ENCODE measurements at places on chromosomes 5 and 9.

- DNase-seq, result no peak
Observed at GRCh38 chr9:21016701-21017491, 14.5 kb downstream of the HACD4 start.

DNA sequence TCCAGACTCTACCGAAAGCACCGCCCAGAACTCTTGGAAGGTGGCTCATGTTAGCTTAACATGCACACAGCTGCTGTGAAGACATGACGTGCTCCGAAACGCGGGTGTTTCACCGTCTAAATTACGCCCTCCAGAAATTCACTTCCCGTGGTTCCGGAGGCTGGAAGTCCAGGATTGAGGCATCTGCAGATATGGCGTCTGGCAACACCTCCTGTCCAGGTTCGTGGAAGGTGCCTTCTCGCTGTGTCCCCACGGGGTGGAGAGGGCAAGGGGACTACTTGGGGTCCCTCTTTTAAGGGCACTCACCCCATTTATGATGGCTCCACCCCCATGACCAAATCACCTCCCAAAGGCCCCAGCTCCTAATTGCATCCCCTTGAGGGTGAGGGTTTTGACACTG is 348.0 kb upstream of the IRX2 start:
- no peak for DNase-seq

DNA sequence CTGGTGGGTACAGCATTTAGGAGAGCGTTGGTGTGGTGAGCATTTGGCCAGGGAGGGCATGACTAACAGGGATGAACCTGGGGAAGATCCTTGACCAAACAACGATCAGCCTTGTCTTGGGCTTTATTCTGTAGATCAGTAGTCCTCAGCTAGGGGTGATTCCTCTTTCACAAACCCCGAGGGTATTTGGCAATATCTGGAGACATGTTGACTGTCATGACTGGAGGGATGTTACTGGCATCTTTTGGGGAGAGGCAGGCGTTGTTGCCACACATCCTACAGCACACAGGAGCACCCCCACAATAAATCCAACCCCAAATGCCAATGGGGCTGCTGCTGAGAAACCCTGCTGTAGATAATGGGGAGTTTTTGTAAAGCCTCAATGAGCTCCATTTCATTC is 43.9 kb downstream of the OSTF1 start:
- DNase-seq, result no peak

- no peak for DNase-seq
Observed at GRCh38 chr5:149778303-149779123, 48.4 kb downstream of the PPARGC1B start.

GRCh38 chr9:126842977-126843799 is 17.3 kb upstream of the ZBTB34 start:
- no peak for DNase-seq

GRCh38 chr9:14585730-14586473 is 107.3 kb downstream of the ZDHHC21 start:
- DNase-seq, result peak; percentile 16

DNA sequence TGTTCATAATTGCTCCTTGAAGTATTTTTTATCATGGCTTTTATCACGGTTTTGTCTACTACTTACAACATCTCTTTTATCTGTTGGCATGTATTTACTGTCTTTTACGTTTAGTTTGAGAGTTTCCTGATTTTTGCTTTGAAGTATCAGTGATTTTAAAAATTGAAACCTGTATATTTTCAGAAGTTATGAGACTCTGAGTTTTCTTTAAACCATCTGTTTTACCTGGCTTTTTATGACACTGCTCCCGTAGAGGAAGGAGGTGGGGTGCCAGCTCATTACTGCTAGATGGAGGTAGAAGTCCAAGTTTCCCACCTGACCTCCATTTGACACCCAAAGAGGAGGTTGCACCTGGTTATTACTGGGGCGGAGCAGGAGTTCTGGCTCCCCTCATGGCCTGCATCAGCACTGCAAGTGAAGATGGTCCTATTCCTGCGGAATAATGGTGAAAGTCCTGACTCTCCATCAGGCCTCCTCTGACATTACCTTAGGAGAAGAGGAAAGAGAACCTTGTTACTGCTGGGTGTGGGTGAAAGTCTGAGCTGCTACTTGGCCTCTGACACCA is 10.0 kb upstream of the ZNF131 start:
- peak; percentile 59 for DNase-seq

DNA sequence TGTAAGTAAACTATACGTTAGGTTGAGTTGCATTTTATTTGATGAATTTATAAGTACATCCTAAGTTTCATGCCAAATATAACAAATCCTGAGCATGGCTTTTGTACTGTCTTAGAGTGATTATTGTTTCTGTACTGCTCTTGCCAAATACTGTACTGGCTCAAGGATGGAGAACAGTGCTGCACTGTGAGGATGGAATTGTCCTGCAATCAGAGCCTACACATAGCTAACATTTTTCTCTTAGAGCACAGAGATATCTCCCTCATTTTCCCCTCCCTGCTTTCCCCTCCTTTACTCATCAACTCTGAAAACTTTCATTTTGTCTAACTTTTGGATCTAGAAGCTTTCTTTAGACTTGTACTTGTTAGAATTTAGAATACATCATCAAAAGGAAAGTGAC is 28.3 kb downstream of the LRRC70 start:
- no peak for DNase-seq

DNA sequence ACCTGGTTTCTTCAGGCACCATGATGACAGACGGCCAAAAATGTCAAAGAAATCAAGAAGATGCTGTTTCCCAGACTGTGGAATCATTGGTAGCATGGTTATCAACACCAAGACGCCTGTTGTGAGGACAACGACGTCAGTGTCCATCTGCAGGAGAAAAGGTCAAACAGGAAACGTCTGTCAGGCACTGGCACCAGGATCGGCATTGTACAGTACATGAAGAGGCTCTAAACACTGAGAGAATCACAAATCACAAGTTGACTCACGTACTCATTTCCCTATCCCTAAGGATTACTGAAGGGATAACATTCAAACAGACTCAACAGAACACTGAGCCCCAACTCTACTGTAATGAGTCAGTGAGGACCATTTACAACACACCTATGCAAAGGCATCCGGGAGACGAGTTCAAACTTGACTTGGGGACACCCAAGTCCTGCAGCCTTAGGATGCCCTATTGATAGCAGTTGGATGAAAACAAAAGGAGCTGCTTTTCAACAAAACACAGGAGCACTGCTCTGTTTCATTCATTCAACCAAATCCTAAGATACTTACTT is 21.0 kb downstream of the TSC1 start:
- DNase-seq, result no peak

DNA sequence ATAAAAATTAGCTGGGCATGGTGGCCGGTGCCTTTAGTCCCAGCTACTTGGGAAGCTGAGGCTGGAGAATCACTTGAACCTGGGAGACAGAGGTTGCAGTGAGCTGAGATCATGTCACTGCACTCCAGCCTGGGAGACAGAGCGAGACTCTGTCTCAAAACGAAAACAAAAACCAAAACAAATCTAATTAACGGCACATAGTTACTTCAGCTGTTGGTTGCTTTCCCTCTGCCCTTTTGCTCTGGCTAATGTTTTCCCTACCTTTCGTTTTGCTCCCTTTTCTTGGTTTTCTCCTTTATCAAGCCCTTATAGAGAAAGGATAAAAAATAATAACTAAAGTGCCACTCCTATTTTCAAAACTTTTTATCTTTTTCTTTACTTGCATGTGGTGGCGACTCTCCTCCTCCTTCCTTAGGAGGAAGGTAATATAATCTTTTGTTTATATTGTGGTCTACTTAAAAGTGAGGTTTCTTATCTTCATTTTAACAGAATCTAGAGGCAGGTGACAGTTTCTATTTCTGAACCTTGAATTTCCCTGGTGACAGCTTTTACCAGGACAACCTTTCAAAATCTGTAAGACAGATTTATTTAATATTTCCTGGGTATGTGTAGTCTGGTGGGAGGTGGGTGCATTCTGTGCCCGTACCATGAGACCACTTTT is 125.4 kb downstream of the ARHGEF28 start:
- no peak for DNase-seq

GRCh38 chr5:93247105-93247504 is 333.9 kb downstream of the NR2F1-AS1 start:
- DNase-seq, result no peak

DNA sequence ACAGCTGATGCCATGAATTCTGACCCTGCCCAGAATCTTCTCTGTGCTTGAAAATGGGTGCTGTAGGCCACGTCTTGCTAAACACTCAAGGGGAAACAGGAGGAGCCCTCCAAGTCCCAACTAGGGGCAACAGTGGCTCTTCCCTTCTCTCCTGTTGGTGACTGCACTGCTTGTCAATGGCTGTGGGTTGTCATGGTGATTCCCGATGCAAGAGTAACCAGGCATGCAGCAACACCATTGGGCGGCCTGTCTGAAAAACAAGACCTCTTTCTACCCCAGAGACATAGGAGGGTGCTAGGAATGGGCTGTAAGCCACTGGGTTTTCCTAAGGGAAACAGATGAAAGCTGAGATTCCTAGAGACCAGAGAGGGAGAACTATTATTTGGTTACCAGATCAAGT is 201.7 kb upstream of the PANK3 start:
- no peak for DNase-seq

GRCh38 chr9:8757881-8758280 is 958.3 kb upstream of the DMAC1 start:
- DNase-seq, result no peak

DNA sequence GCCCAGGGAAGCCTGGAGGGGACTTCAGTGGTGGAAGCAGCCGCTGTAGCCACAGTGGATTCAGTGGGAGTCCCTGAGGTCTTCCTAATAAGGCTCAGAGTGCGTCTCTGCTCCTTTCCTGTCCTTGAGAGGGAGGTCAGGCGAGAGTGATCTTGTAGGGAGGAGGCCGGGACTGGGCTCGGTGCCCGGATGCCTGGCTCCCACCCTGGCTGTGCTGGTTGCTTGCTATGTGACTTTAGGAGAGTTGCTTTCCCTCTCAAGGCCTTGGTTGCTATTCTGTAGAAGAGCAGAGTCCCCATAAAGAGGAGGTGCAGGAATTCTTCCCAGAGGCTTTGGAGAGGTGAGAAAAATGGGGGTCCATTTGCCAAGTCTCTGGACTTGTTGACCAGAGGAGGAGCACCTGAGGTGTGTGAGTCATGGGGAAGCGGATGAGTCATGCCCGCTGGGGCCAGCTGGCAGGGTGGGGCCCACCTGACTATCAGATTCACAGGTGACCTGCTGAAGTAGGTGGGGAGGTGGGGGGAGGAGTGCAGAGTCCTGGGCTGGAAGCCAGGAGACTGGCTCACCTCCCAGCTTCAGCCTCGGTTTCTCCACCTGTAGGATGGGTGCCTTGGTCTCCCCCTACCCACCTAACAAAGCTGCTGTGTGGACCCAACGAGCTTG is 13.8 kb downstream of the GSN start:
- no peak for DNase-seq

- no peak for DNase-seq
Observed at GRCh38 chr9:70571258-70571657, 156.8 kb upstream of the KLF9 start.

GRCh38 chr9:134752471-134753168 is 111.0 kb downstream of the COL5A1 start:
- no peak for DNase-seq

DNA sequence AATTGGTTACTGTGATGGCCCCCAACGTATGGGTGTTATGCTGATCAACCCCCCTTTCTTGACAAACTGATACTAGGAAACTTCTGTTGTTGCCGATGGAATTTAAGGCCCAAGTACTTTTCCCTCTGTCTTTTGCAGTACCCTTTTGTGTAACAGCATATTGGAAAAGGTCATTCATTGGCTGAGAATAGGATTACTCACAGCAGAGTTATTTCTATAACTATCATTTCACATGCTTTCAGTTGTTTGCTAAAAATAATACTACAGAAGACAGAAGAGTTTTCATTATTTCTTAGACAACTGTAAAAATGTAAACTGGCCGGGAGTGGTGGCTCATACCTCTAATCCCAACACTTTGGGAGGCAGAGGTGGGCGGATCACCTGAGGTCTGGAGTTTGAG is 329.5 kb downstream of the KIAA0825 start:
- DNase-seq, result no peak

- no peak for DNase-seq
Observed at GRCh38 chr9:132487980-132488535, 78.0 kb downstream of the CFAP77 start.

GRCh38 chr5:23579566-23579965 is 72.2 kb downstream of the PRDM9 start:
- DNase-seq, result no peak

DNA sequence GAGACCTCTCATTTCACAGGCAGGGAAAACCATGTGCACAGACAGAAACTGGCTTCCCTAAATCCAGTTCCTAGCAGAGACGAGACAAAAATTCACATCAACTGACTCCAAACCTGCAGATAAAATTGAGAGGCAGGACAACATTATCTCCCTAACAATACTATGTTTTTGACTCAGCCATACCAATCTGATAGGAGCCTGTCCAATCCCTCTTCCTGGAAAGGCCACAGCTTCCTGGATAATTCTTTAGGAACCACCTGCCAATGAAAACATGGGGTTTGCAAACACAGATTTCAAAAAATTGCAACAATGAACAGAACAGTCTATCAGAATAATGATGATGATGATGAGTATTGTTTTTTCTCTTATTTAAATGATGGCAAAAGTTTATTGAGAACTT is 22.4 kb downstream of the SH3TC2 start:
- DNase-seq, result no peak

GRCh38 chr9:130064621-130065020 is 10.9 kb downstream of the GPR107 start:
- DNase-seq, result no peak

DNA sequence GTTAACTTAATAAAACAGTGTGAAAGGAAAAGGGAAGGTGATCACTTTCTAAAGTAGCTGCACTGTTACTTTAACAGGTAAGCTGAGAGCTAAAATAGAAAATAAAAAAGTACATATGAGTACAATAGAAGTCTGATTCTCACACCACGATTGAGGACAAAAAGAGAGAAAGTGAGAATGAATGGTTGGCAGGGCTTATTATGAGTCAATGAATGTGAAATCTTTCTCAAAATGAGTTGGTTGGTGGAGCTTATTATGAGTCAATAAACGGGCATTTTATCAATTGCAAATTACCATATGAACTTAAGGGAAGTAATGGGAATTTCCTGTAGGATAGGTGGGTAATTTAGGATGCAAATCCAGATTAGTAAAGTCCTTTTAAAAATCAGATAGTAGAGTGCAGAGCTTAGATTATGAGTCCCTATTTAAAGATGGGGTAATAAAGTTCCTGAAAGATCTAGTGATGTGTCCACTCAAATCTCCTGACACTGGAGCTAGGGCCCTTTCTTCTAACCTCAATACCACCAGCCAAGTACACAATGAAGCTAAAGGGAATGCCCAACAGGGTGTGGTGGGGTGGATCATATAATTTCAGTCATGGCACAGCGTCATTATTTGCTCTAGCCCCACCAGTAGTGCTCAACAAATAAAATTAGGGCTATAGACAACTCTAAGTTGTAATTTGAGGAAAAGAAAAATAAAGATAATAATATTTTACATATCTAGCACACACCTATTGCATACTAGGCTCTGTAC is 21.1 kb upstream of the TLR4 start:
- no peak for DNase-seq

DNA sequence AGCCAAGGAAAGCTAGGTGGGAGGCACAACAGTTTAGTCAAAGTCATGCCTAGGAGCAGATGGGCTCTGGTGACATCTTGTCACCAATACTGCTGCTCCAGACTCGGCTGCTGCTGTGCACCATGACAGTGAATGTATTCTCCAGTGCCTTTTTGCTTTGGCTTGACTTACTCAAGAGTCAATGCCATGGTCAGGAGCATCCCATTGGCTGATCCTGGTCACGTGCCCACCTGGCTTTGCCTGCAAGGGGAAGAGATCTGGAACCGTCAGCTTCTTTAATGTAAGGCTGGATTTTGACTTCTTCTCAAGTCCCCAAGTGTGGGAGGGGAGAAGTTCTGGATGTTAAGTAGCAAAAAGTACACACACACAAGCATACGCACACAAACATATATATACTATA is 19.9 kb upstream of the MUSK start:
- DNase-seq, result no peak

- DNase-seq, result no peak
Observed at GRCh38 chr5:92599217-92599810, 981.7 kb downstream of the NR2F1-AS1 start.
